ENCODE measurements at places on chromosomes 16 and 17. TPM values are rescaled to one million over a fixed set of nuclear protein-coding genes. Genes with fewer than 3 reads are reported as not detected.

GJD3 gene
- 2.2 TPM for total RNA-seq

HNF1B gene
- not detected for total RNA-seq

NPIPA8 gene
- 13.9 TPM for total RNA-seq

GP1BA gene
- total RNA-seq = not detected

ANKRD11 gene
- total RNA-seq = 67.7 TPM

GAST gene
- total RNA-seq = not detected

EPN3 gene
- 12.0 TPM for total RNA-seq

AATK gene
- total RNA-seq = 12.0 TPM

TGFB1I1 gene
- total RNA-seq = 37.7 TPM

KREMEN2 gene
- total RNA-seq = not detected

ZP2 gene
- not detected for total RNA-seq
